CD4-positive, alpha-beta T cell treated with Interleukin-4 for 1 hour (primary cell): ENCODE measurements at places on chromosomes 6 and 20.

DNA sequence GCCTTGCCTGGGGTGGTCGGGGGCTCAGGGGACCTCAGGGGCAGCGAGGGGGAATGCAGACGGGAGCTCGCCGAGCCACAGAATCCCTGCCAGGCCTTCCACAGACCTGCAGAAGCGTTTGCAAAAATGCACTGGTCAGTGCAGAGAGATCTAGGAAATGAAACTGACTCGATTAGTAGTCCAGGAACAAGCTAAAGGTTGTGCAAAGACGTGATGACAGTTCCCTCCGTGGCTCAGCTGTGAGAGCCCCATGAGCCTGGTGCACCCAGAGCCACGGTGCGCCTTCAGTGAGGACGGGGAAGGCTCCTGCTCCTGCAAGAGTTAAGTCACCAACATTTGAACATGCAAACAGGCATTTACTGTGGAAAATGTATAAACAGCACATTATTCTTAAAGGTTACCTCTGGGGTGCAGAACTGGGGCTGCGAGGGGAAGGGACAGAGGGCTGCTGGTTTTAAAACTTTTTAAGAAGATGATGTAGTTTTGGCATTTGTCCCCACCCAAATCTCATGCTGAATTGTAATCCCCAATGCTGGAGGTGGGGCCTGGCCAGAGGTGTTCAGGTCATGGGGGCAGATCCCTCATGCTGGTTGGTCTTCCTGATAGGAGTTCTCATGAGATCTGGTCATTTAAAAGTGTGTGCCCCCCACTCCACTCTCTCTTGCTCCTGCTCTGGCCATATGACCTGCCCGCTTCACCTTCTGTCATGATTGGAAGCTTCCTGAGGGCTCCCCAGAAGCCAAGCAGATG lies 147.3 kb downstream of the DLL1 start:
- no peak for DNase-seq

DNA sequence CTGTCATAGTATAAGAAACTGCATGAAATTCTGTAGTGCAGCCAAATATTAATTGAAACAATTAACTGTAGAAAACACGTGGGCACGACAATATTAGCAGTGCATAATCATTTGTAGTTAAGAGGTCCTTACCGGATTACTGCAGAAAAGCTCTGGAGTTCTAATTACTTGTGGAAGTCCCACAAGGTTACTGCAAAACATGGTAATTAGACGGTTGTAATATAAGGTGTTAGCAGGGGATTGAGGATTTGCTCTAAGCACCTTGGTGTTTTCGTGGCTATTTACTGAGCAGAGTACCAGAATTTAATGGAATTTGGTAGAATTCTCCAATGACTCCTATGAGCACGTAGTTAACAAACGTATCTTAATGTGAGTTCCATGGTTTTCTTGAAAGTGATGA lies 473.6 kb upstream of the AGPAT4 start:
- no peak for DNase-seq

GRCh38 chr6:42197555-42198362 lies 3.0 kb upstream of the GUCA1B start:
- DNase-seq = no peak

DNA sequence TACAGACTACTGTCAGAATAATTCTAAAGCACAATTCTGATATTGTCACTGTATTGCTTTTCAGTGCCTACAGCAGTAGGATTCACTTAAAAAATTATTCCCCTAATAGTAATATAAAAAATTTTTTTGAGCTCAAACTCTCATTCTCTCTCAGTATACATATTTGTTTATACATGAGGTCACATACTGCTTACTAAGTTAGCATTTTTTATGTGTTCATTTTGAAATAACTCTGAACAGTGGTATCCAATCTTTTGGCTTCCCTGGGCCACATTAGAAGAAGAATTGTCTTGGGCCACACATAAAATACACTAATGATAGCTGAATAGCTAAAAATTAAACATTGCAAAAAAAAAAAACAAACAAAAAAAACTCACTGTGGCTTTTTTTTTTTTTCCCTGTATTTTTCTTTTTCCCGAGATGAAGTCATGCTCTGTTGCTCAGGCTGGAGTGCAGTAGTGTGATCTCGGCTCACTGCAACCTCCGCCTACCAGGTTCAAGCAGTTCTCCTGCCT lies 38.6 kb downstream of the ASXL1 start:
- DNase-seq = no peak

GRCh38 chr6:22043284-22043962 lies 253.4 kb downstream of the PRL start:
- no peak for DNase-seq

DNA sequence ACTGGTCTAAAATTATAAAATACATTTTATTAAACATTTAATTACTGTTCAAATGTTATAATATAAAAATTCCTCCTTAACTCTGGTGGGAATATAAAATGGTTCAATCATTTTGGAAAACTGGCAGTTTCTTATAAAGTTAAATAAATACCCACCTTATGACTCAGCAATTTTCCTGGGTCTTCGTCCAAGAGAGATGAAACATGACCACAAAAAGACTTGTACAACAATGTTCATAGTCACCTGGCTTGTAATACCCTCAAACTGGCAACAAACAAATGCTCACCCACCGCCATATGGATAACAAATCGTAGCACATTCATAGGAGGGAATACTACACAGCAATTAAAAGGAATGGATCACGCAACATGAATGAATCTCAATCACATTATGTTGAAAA lies 66.0 kb upstream of the RIN2 start:
- DNase-seq = no peak

DNA sequence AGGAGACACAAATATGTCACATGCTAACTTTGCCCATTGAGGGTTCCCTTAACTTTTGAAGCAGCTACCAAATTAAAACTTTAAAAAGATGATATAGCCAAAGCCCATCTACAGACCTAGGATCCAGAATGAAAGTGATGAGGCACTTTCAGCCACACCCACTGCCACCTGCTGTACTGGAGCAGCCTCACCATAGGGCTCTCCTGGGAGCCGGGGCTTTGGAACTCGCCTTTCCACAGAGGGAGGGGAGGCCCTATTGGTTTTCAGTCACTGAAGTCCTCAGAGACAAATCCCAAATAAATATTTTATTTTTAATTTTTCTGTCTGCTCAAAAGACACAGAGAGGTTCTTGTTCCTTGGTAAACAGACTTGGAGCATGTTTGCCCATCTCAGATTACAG lies 238.1 kb upstream of the TAB2 start:
- DNase-seq = no peak

- DNase-seq = no peak
These were observed 17.9 kb upstream of the ARMC12 start for GRCh38 chr6:35718911-35719381.

DNA sequence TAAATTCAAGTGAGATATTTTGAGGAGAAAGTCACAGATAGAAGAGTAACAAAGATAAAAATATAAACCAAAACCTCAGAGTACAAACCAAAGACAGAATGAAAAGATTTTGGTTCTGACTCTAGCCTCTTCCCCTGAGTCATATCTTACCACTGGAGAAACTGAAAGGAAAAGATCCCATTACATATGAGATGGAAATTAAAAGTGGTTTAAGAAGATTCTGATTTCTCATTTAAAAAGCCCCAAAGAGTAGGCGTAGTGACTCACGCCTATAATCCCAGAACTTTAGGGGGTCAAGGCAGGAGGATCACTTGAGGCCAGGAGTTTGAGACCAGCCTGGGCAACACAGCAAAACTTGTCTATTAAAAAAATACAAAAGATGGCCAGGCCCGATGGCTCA lies 30.6 kb downstream of the SPINT4 start:
- no peak for DNase-seq

DNA sequence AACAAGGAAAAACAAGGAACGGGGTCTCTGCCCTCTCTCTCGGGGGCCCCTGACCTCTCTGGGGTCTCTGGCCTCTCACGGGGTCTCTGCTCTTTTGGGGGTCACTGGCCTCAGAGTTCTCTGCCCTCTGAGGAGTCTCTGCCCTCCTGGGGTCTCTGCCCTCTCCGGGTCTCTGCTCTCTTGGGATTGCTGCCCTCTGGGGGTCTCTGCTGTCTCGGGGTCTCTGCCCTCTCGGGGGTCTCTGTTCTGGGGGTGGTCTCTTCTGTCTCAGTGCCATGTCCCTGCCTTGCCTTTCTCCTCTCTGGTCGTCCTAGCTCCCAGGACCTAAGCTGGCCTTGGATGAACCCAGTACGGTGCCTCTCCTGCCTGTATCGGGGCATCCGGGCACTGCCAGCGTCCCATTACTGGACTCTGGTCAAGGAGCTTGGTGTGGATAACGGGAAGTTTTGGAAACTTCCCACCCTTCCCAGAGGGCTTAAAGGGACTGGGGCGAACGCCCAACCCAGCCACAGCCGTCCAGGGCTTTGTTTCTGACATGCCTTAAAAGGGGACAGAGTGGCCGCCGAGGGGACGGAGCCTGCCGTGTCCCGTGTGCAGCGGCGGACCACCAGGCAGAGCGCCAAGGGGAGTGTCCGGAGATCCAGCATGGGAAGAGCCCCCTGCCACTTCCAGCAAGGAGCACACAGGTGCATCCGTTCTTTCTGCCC lies 24.7 kb upstream of the MRGBP start:
- DNase-seq = no peak
